ENCODE measurements at places on chromosomes 5 and 9.

- peak; percentile 37 for DNase-seq
These were observed at the start of gene GSN for GRCh38 chr9:121267689-121268597. GSN (plus strand) TSS chr9:121268162; CDS start chr9:121301972, 33,810 bp downstream.

DNA sequence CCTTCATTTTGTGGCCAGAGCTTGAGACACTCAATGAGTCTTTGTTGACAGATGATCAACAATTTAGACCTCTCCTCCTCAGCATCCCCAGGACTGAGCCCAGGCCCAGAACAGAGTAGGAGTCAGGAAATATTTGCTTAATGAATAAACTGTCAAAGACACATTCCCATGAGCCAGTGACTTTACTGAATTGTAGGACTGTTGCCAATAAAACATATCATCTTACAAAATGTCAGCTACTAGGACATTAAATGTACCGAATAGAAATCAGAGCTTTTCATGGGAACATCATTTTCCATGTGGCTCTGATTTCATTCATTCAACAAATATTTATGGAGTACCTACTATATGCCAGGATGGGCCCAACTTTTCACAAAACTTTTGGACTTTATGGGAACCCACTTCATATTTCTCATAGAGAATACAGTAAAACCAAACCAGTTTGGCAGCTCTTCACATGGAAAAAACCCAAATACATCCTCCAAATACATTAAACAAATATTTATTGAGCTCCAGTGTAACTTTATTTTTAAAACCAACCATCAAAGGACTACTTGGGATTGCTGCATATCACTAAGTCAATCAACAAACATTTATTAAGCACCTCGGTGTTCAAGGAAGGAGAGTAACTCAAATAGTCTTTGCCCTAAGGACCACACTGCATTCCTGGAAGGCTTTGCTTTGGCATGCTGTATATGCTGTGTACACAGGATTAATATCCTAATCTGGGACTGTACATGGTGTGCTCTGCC lies 11.4 kb downstream of the VDAC1 start:
- no peak for DNase-seq

DNA sequence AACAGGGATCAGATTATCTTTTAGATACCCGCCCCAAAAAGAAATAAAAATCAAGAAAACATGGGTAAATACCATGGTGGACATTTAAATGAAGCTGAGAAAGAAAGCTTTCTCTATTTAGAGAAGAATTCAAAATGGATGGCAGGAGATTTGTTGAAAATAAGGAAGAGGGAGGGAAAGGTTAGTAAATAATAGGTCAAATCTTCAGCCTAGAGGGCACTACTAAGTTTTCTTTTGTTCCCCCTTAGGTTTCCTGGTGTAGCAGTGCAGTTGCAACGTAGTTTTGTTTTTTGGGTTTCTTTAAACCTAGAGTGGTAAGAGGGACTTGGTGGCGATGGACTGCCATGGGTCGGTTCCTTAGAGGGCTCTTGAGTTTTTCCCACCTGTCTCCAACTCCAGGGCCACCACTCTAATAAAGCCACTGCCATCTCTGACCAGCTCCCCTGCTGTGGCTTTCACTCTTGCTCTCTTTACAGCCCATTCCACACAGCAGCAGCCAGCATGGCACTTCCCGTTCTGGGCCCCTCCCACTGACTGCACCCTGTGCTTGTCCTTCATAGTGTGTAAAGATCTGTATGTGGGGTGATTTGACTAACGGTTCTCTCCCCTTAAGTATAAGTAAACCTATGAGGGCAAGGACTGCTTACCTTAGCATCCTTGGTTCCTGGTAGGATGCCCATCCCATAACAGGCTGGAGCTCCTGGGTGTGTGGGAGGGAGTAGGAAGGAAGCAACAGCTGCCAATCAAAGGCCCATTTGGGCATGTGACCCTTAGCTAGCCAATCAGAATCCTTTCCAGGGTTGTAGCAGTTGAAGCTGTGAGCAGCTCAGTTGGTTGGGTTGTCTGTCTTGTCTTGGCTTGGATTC lies 118.3 kb downstream of the SLC1A3 start:
- peak; percentile 4 for DNase-seq

GRCh38 chr5:119379096-119379495 lies 23.3 kb downstream of the TNFAIP8 start:
- DNase-seq = no peak

- DNase-seq = no peak
These were observed 24.3 kb downstream of the HMHB1 start for GRCh38 chr5:143836161-143836725.

DNA sequence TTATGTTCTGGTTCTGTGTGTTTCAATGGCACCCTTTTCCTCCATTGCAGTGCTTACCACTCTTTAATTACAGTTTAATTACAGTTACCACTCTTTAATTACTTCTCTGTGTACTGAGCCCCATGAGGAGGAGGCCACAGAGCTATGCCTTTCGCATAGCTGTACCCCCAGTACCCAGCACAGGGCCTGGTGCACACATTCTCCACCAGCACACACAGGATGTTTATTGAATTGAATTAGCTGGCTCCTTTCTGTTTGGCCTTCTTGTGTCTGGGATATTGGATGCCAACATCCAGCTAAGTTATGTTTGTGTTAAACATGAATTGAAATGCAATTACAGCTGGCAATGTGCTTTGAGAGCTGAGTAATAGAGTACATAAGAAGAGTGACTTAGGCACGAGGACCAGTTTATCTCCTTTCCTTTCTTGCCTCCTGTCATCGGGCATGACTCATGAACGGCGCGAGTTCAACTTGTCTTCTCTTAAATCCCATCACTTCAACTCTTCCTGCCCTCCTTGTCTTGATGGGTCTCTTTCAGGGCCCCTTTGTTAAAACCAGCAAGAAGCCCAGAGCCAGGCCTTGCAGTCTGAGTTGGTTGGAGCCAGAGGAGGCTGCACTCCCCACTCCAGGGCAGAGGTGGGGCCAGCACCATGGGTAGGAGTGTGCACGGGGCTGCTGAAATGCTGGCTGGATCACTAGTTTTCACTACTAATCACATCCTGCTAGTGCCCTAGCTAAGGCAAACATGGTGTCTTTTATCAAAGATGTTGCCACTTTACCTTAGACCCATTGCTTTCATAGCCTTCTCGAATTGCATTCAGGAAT lies 37.4 kb downstream of the MVB12B start:
- no peak for DNase-seq

DNA sequence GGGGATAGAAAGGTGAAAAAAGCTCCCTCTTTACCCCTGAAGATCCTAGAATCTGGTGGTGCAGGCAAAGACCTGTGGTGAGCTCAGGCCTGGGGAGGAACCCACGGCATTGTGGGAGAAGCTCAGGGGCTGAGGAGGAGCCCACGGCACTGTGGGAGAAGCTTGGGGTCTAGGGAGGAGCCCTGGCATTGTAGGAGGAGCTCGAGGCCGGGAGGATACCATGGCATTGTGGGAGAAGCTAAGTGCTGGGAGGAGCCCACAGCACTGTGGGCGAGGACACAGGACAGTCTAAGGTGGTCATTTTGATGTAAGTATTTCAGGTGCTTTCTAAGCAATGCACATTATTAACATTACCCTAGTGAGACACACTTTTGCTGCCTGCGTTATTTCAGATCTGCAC lies 179.7 kb downstream of the HSD17B3 start:
- no peak for DNase-seq

DNA sequence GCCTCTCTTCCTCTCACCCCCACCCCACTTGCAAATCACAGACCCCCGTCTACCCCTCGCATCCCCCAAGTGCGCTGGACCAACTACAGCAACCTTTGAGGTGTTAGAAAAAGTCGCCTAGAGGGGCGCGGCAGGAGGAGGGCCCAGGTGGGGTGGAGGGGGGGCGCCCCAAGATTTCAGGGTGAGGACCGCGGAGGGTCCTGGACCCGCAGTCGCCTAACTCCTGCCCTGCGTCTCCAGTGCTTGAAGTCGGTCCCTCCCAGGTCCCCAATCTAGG lies 379 bp upstream of the EGFLAM start:
- no peak for DNase-seq

DNA sequence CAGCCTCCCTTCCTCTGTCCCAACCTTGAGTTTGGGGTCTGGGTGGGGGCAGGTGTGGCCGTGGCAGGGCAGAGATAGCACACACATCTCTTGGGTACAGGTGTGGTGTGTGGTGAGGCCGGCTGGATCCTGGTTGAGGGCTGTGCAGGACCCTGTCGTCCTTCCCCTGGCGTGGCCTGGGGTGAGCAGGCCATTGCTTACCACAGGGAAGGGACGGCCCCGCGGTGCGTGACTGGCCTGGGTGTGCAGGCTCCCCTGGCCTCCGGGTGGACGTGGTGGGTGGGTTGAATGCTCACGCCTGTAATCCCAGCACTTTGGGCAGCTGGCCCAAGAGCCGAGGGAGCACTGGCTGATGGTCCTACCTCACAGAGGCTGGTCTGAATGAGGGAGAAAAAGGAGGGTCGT lies 1.2 kb downstream of the ARRDC1 start:
- no peak for DNase-seq

- DNase-seq = no peak
These were observed 78.1 kb downstream of the SNCAIP start for GRCh38 chr5:122390154-122390553.

GRCh38 chr5:17928581-17928981 lies 294.3 kb downstream of the TAF11L14 start:
- no peak for DNase-seq

DNA sequence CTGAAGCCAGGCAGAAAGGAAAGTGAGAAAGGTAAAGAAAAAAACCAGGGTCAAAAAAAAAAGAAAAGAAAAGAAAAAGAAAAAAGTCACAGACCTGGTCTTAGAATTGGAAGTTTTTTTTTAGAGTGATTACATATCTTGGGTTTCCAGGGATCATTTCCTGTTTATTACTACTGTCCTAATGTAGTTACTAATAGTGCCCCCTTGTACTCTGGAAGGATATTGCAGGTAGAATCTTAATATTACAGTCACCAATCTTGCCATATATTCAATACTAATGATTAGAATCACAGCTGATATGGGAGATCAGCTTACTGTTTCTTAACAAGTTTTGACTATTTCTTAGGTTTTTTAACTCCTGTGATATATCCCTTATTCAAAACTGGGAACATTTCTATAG lies 543.2 kb upstream of the CDH6 start:
- DNase-seq = no peak

DNA sequence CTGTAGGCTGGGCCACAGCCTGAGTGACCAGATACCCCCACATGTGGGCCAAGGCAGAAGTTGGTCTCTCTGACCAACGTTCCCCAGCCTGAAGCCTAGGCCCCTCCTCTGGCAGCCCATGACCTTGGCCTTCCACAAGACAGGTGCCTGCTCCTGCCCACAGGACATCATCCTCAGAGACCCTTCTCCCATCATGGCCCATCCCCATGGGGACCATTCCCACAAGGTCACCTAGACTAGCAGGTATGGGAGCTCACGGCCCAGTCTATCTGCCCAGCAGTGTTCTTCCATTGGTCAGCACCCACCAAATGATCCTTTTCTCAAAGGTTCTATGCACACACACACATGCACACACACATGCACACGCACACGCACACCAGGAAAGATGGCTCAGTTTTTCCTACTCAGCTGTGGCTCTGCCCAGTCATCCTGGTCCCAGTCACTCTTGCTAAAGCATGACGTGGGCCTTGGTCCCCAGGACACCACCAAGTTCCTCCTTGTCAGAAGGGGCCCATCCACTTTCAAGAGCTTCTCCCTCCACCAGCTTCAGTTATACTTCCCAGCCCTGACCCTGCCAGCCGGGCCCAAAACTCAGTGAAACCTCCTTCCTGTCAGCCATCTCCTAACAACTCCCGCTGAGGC lies 65.4 kb downstream of the PAX5 start:
- no peak for DNase-seq

DNA sequence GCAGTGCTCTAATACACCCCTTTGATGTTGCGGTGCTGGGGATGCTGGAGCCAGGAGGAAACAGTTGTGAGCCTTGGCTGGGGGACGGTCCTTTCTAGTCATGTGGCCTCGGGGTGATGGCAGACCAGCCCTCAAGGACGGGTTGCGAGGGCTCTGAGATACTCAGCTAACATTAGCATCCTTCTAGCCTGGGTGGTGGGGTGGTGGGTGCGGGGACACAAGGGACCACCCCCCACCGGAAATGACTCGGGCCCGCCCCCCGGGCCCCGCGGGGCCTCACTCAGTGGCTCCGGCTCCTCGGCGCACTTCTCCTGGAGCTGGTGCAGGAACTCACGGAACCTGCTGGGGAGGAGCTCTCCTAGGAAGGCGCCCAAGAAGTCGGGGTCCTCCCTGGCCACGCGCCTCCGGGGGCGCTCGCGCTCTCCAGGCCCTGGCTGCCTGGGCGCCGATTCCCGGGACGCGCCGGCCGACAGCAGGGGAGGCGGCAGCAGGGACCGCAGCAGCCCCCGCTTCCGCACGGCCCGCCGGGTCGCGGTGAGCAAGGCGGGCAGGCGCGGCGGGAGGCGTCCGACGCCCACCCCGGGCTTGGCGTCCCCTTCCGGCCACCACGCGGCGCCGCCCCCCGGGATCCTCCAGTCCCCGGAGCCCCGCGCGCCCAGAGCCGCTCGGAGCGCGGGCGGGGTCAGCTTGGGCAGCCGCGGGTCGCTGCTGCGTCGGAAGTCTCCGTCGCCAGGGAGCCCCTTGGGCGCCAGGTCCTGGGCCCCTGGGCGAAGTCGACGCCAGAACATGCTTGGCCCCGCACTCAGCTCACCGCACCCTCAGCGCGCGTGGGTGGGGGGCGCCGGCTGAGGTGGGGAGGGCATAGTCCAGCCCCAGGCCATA lies 873 bp downstream of the C9orf50 start:
- DNase-seq = no peak

- no peak for DNase-seq
These were observed 95.3 kb downstream of the COL5A1 start for GRCh38 chr9:134736791-134737497.

DNA sequence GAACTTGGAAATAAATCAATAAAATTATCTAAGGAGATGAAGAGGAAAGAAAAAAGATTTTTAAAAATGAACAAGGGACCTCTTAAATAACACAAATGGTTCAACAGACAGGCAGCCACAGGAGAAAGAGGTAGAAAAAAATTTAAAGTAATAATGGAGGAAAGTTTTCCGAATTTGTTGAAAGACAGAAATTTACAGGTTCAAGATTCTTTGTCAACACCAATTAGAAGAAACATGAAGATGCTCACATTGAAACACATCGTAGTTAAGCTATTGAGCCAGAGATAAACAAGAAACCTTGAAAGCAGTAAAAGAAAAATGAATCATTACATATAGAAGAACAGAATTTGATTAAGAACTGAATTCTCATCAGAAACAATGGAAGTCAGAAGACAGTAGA lies 68.7 kb upstream of the OSMR start:
- no peak for DNase-seq

DNA sequence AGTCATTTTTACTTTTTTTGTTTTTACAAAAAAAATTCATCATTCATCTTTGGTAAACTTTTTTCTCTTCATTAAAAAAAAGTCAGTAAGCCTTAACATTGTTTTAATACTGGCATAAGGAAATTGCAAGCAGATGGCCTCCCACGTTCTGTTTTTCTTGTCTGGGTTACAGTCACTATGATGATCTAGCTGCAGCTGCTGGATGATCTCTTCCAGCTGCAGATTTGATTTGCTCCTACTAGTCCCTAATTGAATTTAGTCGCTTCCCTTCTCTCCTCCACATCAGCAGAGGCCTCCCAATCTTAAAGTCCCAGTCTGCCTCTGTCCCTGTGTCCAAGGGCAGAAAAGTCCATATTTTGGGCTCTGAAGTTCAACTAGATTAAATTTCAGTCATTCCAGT lies 106.8 kb upstream of the PTGER4 start:
- DNase-seq = no peak
